ENCODE measurements at places on chromosomes 2 and 18.

DNA sequence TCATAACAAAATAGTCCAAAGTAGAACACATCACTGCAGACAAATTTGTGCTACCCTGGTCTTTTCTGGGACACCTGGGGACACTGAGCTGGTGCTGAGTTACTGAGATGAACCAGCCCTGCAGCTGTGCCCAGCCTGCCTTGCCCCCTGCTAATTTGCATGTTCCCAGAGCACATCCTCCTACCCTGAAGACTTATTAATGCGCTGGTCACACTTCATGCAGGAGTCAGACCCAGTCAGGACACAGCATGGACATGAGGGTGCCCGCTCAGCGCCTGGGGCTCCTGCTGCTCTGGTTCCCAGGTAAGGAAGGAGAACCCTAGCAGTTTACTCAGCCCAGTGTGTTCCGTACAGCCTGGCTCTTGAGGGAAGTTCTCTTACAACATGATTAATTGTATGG lies 1518.3 kb downstream of the RPIA start:
- no peak overlapping the region for H3K4me3 ChIP-seq
- H3K36me3 ChIP-seq, result no peaks in the 10 kb centered on the region
- H3K4me1 ChIP-seq, result no peaks in the 10 kb centered on the region
- H3K27ac ChIP-seq, result no peak overlapping the region
- DNase-seq, result no peak

- no peak overlapping the region for H3K27ac ChIP-seq
- H3K4me1 ChIP-seq, result no peaks in the 10 kb centered on the region
- H3K4me3 ChIP-seq, result no peak overlapping the region
- H3K36me3 ChIP-seq, result no peaks in the 10 kb centered on the region
- DNase-seq, result no peak
Observed at GRCh38 chr2:44671916-44672315, 269.6 kb upstream of the SIX3 start.

- peak; percentile 61 for DNase-seq
- H3K4me1 ChIP-seq, result no peaks in the 10 kb centered on the region
- no peak overlapping the region for H3K27ac ChIP-seq
- H3K36me3 ChIP-seq, result no peaks in the 10 kb centered on the region
- H3K4me3 ChIP-seq, result no peak overlapping the region
Observed at GRCh38 chr18:47204908-47205522, 28.9 kb upstream of the IER3IP1 start.

DNA sequence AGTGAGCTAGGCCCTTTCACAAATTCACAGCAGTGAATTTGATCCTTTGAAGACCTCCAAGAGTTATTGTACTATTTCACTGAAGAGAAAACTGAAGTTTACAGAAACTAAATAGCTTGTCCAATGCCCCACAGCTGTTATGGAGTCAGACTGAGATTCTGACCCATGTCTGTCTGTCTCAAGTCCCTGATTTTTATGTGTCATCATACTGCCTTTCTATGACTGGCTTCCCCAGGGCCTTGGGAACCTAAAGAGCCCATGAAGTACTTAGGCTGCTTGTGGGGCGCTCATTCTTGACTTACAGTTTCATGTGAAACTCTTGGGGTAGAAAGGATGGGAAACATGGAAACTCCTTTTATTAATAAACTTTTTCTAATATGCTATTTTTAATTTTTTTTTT lies 107.7 kb downstream of the ATL2 start:
- H3K27me3 ChIP-seq, result no peaks in the 10 kb centered on the region
- H3K27ac ChIP-seq, result no peak overlapping the region
- H3K36me3 ChIP-seq, result no peaks in the 10 kb centered on the region
- H3K4me3 ChIP-seq, result no peak overlapping the region
- peaks cover 10% of the 10 kb centered on the region for H3K4me1 ChIP-seq

GRCh38 chr2:149902081-149902480 lies 314.5 kb upstream of the MMADHC start:
- H3K36me3 ChIP-seq, result no peaks in the 10 kb centered on the region
- DNase-seq, result peak; percentile 12
- H3K4me1 ChIP-seq, result no peaks in the 10 kb centered on the region

- H3K4me1 ChIP-seq, result peaks cover 19% of the 10 kb centered on the region
- DNase-seq, result peak; percentile 23
- H3K36me3 ChIP-seq, result peaks cover 6% of the 10 kb centered on the region
- H3K27ac ChIP-seq, result no peak overlapping the region
- H3K4me3 ChIP-seq, result no peak overlapping the region
- no peaks in the 10 kb centered on the region for H3K27me3 ChIP-seq
Observed at GRCh38 chr2:148680462-148680861, 35.9 kb downstream of the EPC2 start.

GRCh38 chr18:68409576-68409975 lies 305.3 kb downstream of the TMX3 start:
- H3K36me3 ChIP-seq, result no peaks in the 10 kb centered on the region
- no peak overlapping the region for H3K27ac ChIP-seq
- no peak for DNase-seq
- no peaks in the 10 kb centered on the region for H3K27me3 ChIP-seq
- H3K4me3 ChIP-seq, result no peak overlapping the region

DNA sequence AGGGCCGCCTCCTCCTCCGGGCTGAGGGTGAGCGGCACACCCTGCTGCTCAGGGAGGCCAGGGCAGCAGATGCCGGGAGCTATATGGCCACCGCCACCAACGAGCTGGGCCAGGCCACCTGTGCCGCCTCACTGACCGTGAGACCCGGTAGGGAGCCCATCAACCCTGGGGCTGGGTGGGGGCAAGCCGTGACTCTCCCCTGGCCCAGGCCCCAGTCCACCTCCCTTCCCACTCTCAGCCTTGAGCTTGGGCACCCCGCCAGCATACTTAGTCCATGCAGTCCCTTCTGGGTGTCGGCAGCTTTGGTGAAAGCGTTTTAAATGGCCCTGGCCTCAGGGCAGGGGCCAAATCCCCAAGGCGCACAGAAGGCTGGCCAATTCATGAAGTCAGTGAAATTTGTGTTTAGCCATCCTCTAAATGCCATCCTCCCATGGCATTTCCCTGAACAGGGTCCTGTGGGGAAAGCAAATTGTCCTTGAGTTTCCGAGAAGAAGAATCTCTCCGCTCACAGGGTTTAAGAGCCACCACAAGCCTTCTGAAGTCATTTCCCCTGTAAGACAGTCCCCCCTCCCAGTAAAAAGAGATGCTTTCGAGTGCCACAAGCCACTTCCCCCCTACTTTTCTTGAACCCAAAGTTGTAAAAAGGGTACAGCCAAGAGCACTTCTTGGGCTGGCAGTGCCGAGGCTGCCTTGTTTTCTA lies 17.2 kb downstream of the SPEG start:
- no peaks in the 10 kb centered on the region for H3K36me3 ChIP-seq
- peak overlapping the region; percentile 50 for H3K27ac ChIP-seq
- no peaks in the 10 kb centered on the region for H3K27me3 ChIP-seq
- DNase-seq, result peak; percentile 56
- H3K4me1 ChIP-seq, result peaks cover 22% of the 10 kb centered on the region
- no peak overlapping the region for H3K4me3 ChIP-seq

DNA sequence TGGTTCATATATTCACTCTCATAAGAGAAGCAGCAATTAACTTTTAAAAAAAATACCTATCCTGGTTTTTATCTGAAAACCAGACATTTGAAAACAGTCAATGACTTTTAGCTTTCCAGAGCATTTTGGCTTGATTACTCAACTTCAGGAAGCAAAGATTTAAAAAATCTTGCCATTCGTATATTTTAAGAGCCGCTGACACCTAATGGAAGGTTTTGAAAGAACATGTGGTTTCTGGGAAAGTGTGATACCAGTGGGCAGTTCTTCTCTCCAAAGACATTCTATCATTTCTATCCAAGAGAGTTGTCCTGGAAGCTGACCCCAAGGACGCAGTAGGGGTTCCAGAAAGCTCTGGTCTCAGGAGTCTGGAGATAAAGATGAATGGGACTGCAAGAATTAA lies 234.7 kb downstream of the TTC32 start:
- DNase-seq, result peak; percentile 59
- H3K4me1 ChIP-seq, result no peaks in the 10 kb centered on the region
- H3K27ac ChIP-seq, result no peak overlapping the region
- no peak overlapping the region for H3K4me3 ChIP-seq
- H3K27me3 ChIP-seq, result no peaks in the 10 kb centered on the region

DNA sequence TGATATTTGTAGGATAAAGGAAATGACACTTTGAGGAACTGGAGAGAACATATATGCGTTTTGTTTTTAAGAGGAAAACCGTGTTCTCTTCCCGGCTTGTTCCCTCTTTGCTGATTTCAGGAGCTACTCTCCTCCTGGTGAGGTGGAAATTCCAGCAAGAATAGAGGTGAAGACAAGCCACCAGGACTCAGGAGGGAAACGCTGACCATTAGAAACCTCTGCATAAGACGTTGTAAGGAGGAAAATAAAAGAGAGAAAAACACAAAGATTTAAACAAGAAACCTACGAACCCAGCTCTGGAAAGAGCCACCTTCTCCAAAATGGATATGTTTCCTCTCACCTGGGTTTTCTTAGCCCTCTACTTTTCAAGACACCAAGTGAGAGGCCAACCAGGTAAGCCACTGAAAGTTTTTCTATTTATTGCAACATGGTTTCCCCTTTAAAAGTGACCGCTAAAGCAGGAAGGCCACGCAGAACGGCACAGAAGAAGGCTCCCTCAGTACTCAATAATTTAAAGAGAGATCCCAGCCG lies 735 bp downstream of the NRP2 start:
- DNase-seq, result peak; percentile 25
- H3K27me3 ChIP-seq, result no peaks in the 10 kb centered on the region
- H3K4me3 ChIP-seq, result peak overlapping the region; percentile 86
- H3K27ac ChIP-seq, result no peak overlapping the region
- peaks cover 25% of the 10 kb centered on the region for H3K4me1 ChIP-seq

DNA sequence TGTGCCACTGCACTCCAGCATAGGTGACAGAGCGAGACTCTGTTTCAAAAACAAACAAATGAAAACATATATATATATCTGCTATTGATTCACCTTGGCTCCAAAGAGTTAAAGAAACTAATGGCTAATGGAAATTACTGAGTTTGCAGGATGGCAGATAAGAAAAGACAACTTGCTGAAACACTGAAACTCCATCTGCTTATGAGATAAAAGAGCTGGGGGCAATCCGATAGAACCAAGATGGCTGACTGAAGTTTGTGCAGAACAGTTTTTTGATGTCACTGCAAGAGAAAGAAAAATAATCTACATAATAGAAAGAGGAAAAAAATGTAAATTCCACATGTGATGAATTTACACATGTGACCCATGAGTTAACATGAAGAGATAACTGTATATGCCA lies 88.2 kb downstream of the LRATD1 start:
- no peak for DNase-seq
- no peak overlapping the region for H3K27ac ChIP-seq
- H3K27me3 ChIP-seq, result no peaks in the 10 kb centered on the region
- peaks cover 4% of the 10 kb centered on the region for H3K4me1 ChIP-seq

DNA sequence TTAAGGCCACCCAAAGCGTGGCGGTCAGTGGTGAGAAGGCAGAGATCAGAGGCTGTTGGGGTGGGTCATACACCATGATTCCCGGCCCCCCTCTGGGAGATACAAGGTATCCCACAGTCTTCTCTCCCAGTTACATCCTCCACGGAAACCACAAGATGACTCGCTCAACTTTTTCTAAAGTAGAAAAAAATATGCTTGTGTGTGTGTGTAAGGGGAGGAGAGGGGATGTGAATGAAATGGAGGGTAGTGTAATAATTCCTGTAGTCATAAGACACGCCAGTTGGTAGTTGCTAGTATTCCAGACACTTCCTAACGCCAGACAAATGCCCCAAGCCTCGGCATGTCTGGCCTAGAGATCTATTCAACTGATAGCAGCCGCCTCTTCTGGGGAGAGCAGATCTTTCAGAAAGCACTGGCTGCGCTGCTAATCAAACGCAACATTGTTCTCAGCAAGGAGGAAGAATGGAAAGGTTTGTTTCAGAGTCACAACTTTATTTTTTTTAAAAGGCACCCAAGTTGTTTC lies 143.5 kb downstream of the TGIF1 start:
- peak overlapping the region; percentile 98 for H3K27ac ChIP-seq
- H3K36me3 ChIP-seq, result peaks cover 12% of the 10 kb centered on the region
- H3K27me3 ChIP-seq, result no peaks in the 10 kb centered on the region
- peaks cover 40% of the 10 kb centered on the region for H3K4me1 ChIP-seq
- peak overlapping the region; percentile 82 for H3K4me3 ChIP-seq
- DNase-seq, result peak; percentile 67

- H3K4me1 ChIP-seq, result peaks cover 19% of the 10 kb centered on the region
- peaks cover 20% of the 10 kb centered on the region for H3K36me3 ChIP-seq
- DNase-seq, result no peak
- H3K27ac ChIP-seq, result peak overlapping the region; percentile 36
Observed at GRCh38 chr2:31957354-31958139, 53.3 kb downstream of the MEMO1 start.

GRCh38 chr2:187644486-187644885 lies 90.3 kb upstream of the TFPI start:
- no peaks in the 10 kb centered on the region for H3K27me3 ChIP-seq
- no peaks in the 10 kb centered on the region for H3K36me3 ChIP-seq
- no peak for DNase-seq
- peaks cover 11% of the 10 kb centered on the region for H3K4me1 ChIP-seq
- no peak overlapping the region for H3K27ac ChIP-seq

- H3K36me3 ChIP-seq, result no peaks in the 10 kb centered on the region
- DNase-seq, result no peak
- H3K27me3 ChIP-seq, result no peaks in the 10 kb centered on the region
- H3K4me1 ChIP-seq, result peaks cover 12% of the 10 kb centered on the region
Observed at GRCh38 chr18:3902676-3903075, 452.7 kb downstream of the TGIF1 start.

DNA sequence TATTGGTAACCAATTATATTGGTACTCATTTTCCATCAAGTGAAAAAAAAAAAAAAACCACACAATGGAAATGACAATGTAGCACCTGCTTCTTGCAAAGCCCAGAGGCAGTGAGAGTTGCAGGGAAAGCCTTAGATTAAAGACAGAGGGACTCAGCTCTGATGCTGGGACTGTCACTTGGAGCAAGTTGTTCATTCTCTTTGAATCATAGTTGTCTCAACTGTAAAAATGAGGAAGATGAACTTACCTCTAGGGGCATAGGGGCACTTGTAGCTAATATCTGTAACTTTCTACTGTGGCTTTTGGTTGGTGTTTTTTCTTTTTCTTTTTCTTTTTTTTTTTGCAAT lies 81.4 kb upstream of the LPIN2 start:
- H3K4me1 ChIP-seq, result no peaks in the 10 kb centered on the region
- DNase-seq, result no peak
- H3K36me3 ChIP-seq, result no peaks in the 10 kb centered on the region
- H3K27me3 ChIP-seq, result no peaks in the 10 kb centered on the region
- H3K4me3 ChIP-seq, result no peak overlapping the region

DNA sequence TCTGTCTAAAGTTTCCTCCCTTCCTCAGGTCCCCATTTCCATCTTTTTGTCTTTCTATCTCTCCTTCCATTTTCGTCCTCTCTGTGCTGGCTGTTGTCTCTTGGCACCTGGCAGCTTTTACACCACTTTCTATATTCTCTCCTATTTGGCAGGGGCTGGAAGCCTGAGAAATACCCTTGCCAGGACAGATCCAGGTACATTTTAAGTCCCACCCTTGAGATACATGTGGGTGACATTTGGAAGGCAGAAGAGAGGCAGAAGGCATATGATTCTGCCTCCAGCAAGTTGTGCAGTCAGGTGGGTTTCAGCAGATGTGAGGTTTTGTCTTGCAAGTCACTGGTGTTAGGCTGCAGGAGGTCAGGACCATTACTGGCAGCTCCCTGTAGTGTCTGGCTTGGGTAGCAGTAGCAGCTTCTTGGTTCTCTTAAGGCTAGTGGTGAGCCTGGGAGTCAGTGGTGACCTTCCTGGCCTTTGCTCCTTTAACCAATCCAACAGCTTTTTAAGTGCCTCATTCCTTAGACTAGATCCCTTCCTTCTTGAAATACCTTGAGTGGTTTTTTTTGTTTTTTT lies 90.1 kb downstream of the CAPN13 start:
- no peak overlapping the region for H3K27ac ChIP-seq
- no peak overlapping the region for H3K4me3 ChIP-seq
- no peaks in the 10 kb centered on the region for H3K36me3 ChIP-seq
- peaks cover 12% of the 10 kb centered on the region for H3K27me3 ChIP-seq
- DNase-seq, result no peak

- peaks cover 12% of the 10 kb centered on the region for H3K36me3 ChIP-seq
- H3K27ac ChIP-seq, result no peak overlapping the region
- H3K4me1 ChIP-seq, result no peaks in the 10 kb centered on the region
- DNase-seq, result no peak
Observed at GRCh38 chr2:152552888-152553287, 164.4 kb downstream of the PRPF40A start.

Data from MCF 10A (cell line).